ENCODE measurements at places on chromosomes 13 and 19.

DNA sequence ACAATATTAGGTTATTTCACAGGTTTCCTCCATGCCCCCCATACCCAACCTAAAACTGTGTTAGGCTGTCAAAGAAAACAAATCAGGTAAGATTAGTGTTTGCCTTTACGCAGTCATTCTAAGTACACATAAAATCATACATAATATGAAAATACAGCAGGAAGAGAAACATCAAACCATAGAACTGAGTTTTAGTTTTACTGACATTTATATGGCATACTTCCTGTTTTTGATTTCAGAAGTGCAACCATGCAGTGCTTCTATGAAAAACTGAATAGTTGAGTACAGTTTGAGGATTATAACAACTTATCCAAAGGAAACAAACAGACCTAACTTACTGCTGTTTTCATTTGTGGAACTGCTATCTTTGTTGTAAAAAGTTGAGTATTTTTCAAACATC lies 91.3 kb downstream of the KCNRG start:
- no peak for DNase-seq

- DNase-seq, result no peak
Measured at GRCh38 chr19:16886305-16886880, 2.4 kb upstream of the F2RL3 start.

- DNase-seq, result no peak
Measured at GRCh38 chr19:46521241-46521868, 25.7 kb upstream of the PNMA8B start.

- no peak for DNase-seq
Measured at GRCh38 chr13:87754097-87754496, 82.9 kb downstream of the SLITRK5 start.

DNA sequence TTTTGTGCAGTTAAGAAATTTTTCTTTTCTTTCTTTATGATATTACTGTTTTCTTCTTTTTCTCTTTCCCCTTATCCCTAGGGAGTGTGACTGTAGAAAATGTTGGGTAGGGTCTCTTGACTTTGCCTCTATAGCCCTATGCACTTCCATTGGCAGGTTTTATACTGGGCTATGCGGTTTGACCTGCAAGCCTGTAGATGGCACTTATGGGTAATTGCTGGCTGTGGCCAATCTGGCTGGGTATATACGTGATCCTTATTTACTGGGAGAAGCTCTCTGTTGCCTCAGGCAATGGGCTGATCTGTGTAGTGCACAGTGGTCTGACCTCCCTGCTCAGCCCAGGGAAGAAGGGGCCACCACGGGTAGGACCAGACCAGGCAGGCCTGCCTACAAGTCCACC lies 78.8 kb downstream of the RAP2A start:
- DNase-seq, result no peak

DNA sequence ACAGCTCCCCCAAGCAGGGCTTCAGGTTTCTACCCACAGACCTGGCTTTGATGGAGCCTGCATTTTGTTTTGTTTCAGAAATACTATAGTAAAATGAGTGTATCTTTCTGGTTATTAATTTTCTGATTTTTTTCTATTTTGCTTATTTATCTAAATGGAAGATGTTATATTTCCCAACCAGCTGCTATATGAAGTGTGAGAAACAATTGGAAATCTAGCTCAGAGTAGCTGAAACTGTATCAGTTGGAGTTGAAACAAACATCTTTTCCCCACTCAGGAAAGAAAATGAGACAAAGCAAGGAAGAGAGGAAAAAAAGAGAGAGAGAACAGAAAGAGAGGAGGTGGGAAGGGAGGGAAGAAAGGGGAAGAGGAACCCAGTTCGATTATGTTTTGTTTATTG lies 358.5 kb upstream of the ZNF507 start:
- no peak for DNase-seq

GRCh38 chr13:93226065-93226622 lies 463 bp upstream of the GPC6 start:
- no peak for DNase-seq

GRCh38 chr13:27264181-27264580 lies 6.4 kb upstream of the RASL11A start:
- no peak for DNase-seq

GRCh38 chr19:41612483-41612882 lies 14.4 kb downstream of the CEACAM4 start:
- no peak for DNase-seq

- DNase-seq, result no peak
Measured at GRCh38 chr19:45547965-45548609, 36.5 kb downstream of the OPA3 start.

GRCh38 chr19:35959968-35960320 lies 23.8 kb downstream of the LRFN3 start:
- no peak for DNase-seq

- no peak for DNase-seq
Measured at GRCh38 chr19:57537953-57538547, 10.9 kb downstream of the ZNF549 start.
